Ecto neural progenitor cell (in vitro differentiated cells): ENCODE measurements at places on chromosomes 1 and 21.

DNA sequence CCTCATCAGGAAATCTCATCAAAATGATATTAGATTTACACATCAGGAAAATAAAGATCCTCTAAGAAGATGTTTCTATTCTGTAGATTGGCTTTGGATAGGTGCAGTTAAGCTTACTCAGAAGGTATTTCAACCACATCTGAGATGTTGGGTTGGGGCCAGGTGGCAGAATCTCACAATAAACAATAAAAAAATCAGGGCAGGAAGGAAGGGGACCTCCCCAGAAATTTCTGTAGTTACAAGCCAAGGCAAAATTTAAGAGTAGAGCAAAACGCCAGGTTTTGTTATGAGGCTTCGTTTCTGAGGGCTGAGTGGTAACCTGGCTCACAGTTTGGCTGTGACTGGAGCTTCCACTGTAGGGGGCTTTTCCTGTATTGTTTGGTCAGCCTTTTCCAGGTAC, 84.8 kb downstream of the HUNK start:
- no peak for DNase-seq

- DNase-seq: no peak
Observed at GRCh38 chr1:72285074-72285425, 2.7 kb upstream of the NEGR1 start.

- no peak for DNase-seq
Observed at GRCh38 chr1:202143011-202143767, 1.3 kb downstream of the ARL8A start.

DNA sequence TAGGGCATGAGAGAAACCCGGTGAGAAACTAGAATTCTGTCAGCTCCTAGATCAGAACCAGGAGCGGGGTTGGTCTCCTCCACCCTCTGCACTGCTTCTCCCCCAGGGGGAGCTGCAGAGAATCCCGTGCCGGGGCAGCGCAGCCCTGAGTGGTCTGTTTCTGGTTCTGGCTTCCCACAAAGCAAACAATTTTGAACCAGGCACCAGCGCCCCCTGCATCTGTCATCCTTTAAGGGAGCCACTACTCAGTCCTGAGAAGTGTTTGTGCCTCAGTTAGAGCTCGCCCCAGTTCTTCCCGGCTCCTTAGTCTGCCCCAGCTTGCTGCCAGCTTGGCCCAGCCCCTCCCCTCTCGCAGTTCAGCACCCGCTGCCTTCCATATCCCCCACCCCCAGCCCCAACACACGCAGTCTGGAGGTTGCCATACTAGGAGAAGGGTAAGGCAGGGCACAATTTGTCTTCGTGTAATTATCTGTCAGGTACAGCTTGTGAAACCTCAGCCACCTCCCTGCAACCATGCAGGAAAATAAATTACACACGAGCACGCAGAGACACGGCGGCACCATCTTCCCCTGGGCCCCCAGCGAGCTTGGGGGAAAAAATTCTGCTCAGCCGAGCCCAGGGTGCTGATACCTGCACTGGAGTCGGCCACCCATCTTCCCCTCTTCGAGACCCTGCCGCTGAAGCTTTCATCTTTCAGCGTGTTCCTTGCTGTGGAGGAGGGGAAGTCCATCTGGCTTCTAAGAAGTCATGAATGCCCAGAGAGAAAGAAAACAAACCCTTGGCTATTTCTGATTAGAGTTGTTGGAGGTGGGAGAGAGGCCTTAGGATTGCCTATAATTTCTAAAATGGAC, 62.6 kb upstream of the CD1D start:
- peak; percentile 81 for DNase-seq

DNA sequence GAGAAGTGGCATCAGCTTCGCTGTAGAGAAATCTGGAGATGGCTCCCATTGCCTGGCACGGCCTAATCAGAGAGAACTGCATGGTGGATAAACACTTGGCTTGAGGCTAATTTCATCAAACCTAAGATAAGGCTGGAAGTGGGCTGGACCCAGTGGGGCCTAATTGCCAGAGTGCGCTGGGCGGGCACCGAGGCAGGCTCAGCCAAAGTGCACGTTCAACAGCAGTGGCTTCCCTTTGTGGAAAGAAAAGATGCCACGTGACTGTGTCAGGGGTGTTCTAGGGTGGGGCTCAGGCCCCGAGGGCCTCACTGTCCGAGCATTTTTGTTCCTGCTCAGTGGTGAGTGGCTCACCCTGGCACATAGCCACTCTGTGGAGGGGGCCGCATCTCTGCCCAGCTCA, 5.8 kb downstream of the PLCH2 start:
- no peak for DNase-seq

GRCh38 chr1:5941671-5942070, 50.6 kb downstream of the NPHP4 start:
- no peak for DNase-seq

- no peak for DNase-seq
Observed at GRCh38 chr21:33884376-33885171, 31.0 kb downstream of the ATP5PO start.

DNA sequence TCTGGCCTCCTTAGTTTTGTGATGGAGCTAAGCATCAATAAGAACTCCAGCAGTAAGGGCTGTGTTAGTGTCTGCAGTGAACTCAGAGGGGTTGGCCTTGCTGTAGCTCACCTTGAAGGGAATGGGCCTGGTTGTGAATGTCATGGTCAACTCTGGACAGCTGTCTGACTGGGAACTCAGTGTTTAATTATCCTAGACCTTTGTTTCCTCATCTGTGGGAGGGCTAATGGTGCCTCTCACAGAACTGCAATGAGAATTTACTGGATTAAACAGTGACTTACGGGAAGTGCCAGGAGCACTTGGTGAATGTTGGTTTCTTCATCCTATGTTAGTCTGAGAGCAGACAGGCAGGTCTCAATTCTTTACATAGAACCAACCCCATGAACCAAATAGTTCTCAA, 23.7 kb downstream of the HMGCS2 start:
- DNase-seq: no peak

DNA sequence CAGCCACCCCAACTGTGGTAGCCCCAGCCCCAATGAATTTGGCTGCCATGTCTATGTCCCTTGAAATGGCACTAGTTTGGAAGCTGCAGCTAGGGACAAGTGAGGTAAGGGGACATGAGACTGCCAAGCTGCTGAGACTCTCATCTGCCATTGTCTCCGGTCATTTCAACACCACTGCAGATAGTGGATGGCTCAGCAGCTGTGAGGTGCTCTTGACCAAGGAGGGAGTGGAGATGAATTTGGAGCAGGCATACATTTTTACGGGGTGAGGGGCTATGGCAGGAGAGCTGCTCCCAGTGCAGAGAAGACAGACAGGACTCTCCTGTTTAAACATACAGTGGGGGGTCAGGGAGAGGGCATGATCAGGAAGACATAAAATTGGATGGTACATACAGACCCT, 315.5 kb upstream of the CAMK1G start:
- DNase-seq: no peak

GRCh38 chr1:36871146-36871971, 163.0 kb downstream of the GRIK3 start:
- DNase-seq: no peak

DNA sequence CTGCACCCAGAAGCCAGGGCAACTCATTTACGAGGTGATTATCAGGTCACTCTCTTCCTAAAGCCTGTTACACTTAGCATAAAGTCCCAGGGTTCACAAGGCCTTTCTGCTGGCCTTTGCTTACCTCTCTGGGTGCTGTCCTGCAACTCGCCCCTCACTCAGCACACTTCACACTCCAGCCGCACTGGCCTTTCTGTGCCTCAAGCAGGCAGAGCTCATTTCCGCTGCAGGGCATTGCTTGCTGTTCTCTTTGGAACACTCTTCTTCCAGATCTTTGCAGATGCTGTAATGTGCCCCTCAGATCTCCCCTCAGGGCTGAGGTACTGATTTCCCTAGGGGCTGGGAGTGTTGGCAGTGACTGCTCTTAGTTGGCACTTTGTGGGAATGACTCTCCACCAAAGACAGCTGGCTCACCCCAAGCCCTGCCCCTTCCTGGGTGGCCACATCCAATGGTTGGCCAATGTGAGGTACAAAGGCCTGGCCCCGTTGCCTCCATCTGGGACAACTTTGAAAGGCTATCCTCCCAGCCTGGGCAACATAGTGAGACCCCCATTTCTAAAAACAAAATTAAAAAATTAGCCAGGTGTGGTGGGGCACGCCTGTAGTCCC, 50.8 kb upstream of the SSBP3 start:
- no peak for DNase-seq

DNA sequence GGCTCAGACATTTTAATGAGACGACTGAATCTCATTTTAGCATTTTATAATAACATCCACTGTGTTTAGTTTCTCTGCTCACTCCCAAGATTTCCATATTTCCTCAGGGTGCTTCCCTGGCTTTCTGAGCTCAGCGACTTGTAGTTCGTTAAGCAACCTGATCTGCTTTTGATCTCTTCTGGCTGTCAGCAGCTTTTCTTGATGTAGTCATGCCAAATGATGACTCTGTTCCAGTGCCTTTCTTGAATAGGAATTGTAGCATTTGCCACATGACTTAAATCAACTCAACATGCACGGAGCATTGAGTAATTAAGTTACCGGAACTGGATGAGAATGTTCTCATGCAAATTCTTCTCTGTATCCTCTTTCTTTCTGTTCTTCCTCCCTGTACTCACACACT, 246.1 kb downstream of the FMN2 start:
- no peak for DNase-seq

DNA sequence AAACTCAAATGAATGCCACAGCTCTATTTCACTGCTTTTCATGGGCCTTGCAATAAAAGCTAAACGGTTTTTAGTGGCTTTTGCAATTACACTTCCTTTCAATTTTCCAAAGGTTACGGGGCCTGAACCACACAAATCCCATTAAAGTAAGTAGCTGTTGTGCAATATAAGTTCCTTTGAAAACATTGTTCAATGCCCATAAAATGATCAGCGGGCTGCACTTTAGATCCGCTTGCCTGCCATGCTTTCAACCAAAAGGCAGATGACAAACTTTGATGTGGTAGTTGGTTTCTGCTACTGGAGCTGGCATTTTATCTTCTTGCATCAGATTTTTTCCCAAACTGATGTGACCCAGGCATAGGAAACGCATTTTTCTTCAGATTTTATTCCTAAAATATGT, 50.2 kb downstream of the PRRX1 start:
- DNase-seq: no peak

- DNase-seq: no peak
Observed at GRCh38 chr1:183267646-183268431, 81.8 kb downstream of the LAMC2 start.

- DNase-seq: no peak
Observed at GRCh38 chr1:161849518-161849917, 83.4 kb downstream of the ATF6 start.
